ENCODE measurements at places on chromosomes 13 and 19. TPM values are rescaled to one million over a fixed set of nuclear protein-coding genes. Genes with fewer than 3 reads are reported as not detected.
A peak's percentile ranks its signal among the peaks of the same experiment; 100 is the strongest.

- H3K27me3 ChIP-seq = peaks cover 11% of the 10 kb centered on the region
- H3K4me3 ChIP-seq = no peak overlapping the region
- 0 out of 2 replicates have a peak, but pooled peaks cover 3% of the 10 kb centered on the region for H3K4me1 ChIP-seq
- no peak overlapping the region for H3K27ac ChIP-seq
Measured at GRCh38 chr19:46221981-46222610, 7.4 kb upstream of the IGFL1 start.

GRCh38 chr19:17282488-17283125 is 906 bp downstream of the ANKLE1 start:
- H3K27me3 ChIP-seq = peaks cover 6% of the 10 kb centered on the region
- peak; percentile 92 for DNase-seq
- peaks cover 12% of the 10 kb centered on the region for H3K36me3 ChIP-seq

- no peaks in the 10 kb centered on the region for H3K36me3 ChIP-seq
- no peaks in the 10 kb centered on the region for H3K27me3 ChIP-seq
- peak; percentile 19 for DNase-seq
- peaks cover 32% of the 10 kb centered on the region for H3K4me1 ChIP-seq
Measured at GRCh38 chr13:53238261-53238660, 209.6 kb downstream of the OLFM4 start.

GRCh38 chr19:41324921-41325639 is 15.1 kb downstream of the CCDC97 start:
- no peaks in the 10 kb centered on the region for H3K27me3 ChIP-seq
- H3K27ac ChIP-seq = peak overlapping the region; percentile 80
- H3K36me3 ChIP-seq = no peaks in the 10 kb centered on the region
- peak overlapping the region; percentile 80 for H3K4me3 ChIP-seq
- H3K4me1 ChIP-seq = peaks cover 54% of the 10 kb centered on the region

GRCh38 chr13:37040789-37041188 is 18.7 kb downstream of the SUPT20H start:
- H3K27me3 ChIP-seq = no peaks in the 10 kb centered on the region
- H3K4me1 ChIP-seq = no peaks in the 10 kb centered on the region
- H3K36me3 ChIP-seq = peaks cover 71% of the 10 kb centered on the region
- no peak overlapping the region for H3K27ac ChIP-seq
- no peak overlapping the region for H3K4me3 ChIP-seq

DNA sequence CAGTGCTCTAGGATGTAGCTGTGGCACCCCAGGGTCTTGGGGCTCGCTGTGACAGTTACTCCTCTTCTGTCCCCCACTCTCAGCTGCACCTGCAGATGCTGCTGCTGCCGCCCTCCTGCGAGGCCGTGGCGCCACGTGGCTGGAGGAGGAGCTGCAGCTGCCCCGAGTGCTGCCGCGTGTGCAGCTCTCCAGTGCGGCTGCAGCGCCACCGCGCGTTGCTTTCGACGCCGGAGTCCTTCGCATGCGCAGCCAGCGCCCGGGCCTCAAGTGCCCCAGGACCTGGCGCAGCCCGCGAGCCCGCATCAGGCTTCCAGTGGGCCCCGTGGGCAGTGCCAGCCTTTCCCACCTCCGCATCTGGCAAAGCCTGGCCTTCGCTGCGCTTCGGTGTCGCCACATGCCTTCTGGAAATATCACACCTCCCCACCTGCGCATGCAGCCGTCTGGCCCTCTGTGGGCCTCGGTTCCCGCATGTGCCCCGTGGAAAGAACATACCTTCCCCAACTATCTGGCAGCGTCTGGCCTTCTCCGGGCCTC is 692 bp upstream of the ZNF580 start:
- H3K27me3 ChIP-seq = peaks cover 9% of the 10 kb centered on the region
- DNase-seq = peak; percentile 54

GRCh38 chr13:74423434-74423833 is 289.2 kb upstream of the KLF12 start:
- no peaks in the 10 kb centered on the region for H3K27me3 ChIP-seq
- DNase-seq = no peak
- no peak overlapping the region for H3K4me3 ChIP-seq
- H3K27ac ChIP-seq = no peak overlapping the region
- peaks cover 3% of the 10 kb centered on the region for H3K36me3 ChIP-seq

DNA sequence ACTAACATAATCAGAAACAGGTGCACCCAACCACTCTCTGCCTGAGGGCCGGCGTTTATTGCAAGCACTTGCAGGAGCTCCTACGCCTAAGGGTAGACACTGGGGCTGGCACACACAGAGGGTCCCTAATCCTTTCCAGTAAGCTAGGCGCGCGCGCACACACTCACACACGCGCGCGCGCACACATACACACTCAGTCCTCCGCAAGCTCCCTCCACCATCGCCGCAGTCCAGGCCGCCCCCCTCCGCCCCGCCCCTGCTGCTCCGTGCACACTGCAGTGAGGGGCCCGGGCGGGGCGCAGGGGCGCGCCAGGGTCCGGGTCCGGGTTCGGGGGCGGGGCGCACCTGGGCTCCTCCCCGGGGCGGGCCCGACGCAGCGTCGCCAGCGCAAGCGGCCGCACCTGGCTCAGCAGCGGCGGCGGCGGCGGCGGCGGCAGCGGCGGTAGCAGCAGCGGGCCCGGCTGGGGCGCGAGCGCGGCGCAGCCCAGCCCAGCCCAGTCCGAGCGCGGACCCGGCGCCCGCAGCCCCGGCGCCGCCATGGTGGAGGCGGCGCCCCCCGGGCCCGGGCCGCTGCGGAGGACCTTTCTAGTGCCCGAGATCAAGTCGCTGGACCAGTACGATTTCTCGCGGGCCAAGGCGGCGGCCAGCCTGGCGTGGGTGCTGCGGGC is at the start of gene CAMSAP3:
Gene CAMSAP3 (plus strand): TSS at position 398 of the 668 bp plus-strand sequence. CDS start 140 bp downstream, at position 538.
- H3K4me3 ChIP-seq = peak within 1 kb of the TSS; percentile 79
- H3K36me3 ChIP-seq = peaks cover 3% of the 10 kb centered on the region
- H3K27ac ChIP-seq = no peak within 1 kb of the TSS

DNA sequence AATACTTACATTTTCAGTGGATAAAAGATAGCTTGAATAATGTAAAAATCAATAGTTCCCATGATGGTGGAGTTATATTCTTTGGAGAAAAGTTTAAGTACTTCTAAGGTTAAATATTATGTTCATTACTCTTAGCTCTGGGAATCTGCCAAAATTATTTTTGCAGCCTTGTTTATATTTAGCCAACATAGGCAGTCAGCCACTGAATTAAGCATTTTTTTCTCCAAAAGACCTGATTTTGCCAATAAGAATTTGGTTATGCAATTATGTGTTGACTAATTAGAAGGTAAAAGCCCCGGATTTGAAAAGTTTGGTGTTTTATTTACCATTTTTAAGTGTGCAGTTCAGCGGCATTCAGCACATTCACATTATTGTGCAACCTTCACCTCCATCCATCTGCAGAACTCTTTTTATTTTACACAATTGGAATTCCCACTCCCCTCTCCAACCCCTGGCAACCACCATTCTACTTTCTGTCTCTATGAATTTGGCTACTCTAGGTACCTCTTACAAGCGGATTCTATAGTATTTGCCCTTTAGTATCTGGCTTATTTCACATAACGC is 90.1 kb upstream of the C1QTNF9B start:
- no peak overlapping the region for H3K4me3 ChIP-seq
- no peak overlapping the region for H3K27ac ChIP-seq
- H3K36me3 ChIP-seq = no peaks in the 10 kb centered on the region
- DNase-seq = no peak

GRCh38 chr13:33006638-33007037 is 9.6 kb upstream of the KL start:
- H3K27me3 ChIP-seq = no peaks in the 10 kb centered on the region
- H3K4me1 ChIP-seq = peaks cover 12% of the 10 kb centered on the region
- no peak overlapping the region for H3K27ac ChIP-seq
- peaks cover 18% of the 10 kb centered on the region for H3K36me3 ChIP-seq
- H3K4me3 ChIP-seq = no peak overlapping the region

DNA sequence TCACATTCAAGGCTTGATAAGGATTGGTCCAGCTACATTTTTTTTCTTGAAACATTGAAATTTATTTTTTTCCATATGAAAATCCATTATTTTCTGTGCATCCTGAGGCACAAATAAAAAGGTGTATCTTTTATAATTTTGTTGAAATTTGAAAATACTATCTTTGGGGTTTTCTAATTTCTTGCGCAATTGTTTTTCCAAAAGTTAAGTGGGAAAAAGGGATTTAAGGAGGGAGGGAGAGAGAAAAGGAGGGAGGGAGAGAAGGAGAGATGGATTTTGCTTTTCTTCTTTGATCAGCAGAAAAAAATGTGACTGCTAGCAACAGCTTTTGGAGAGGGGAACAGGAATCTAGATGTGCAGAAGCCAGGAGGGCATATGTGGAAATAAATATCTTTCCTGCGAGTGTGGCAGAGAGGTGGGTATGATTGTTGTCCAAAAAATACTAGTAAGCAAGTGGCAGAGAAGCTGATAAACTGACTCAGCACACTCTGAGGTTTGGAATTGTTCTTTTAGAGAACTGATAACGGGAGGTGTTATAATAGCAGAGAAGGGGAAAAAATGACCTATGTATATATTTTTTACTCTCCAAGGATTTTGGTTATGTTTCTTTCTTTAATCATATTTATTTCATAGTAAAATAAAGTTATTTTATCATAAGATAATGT is 61.2 kb upstream of the EDNRB start:
- H3K36me3 ChIP-seq = peaks cover 19% of the 10 kb centered on the region
- H3K4me3 ChIP-seq = no peak overlapping the region
- peaks cover 3% of the 10 kb centered on the region for H3K27me3 ChIP-seq
- peaks cover 14% of the 10 kb centered on the region for H3K4me1 ChIP-seq
- H3K27ac ChIP-seq = peak overlapping the region; percentile 42

- no peak for DNase-seq
- peaks cover 25% of the 10 kb centered on the region for H3K4me1 ChIP-seq
- H3K27ac ChIP-seq = no peak overlapping the region
- H3K4me3 ChIP-seq = no peak overlapping the region
- H3K27me3 ChIP-seq = no peaks in the 10 kb centered on the region
Measured at GRCh38 chr13:24063281-24063877, 97.1 kb upstream of the SPATA13 start.

DNA sequence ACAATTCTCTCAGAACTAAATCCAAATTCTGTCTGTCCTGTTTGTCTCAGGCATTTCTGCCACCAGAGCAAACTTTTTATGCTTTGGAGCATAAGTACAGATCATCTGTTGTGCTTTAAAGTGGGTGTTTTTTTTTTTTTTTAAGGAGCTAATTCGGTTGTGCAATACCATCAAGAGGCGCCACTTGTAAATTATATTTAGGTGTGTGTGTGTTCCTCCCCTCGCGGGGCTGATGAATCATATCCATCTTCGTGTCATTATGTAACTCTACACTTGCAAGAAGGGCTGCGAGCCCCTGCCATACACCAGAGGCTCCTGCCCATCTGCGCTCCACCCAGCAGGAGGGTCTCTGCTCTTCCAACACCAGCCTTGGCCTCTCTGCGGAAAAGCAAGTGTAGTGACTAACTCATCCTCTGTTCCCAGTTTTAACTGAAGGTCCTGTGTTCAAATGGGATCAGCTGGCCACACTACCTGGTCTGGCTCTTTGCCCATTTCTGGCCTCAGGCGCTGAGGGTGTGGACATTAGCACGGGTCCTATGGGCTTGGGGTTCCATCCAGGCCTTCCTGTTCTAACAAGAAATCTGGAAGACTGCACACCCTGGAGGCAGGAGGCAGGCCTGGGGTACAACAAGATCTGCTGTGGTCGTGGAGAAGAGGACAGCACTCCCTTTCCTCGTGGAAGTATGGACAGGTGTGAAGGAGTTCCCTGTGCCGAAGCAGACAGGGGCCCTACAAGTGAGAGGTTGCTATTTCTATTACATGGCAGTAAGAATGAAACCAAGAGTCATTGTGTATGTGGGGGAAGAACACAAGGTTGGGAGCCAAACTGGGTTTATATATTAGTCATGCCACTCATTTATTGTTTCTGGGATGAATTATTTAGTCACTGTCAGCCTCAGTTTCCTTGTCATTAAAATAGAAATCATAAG is 96.1 kb upstream of the MBNL2 start:
- peaks cover 34% of the 10 kb centered on the region for H3K4me1 ChIP-seq
- H3K36me3 ChIP-seq = no peaks in the 10 kb centered on the region
- H3K27me3 ChIP-seq = peaks cover 6% of the 10 kb centered on the region
- DNase-seq = no peak
- H3K27ac ChIP-seq = no peak overlapping the region

- peaks cover 17% of the 10 kb centered on the region for H3K4me1 ChIP-seq
- no peak overlapping the region for H3K4me3 ChIP-seq
- peak; percentile 69 for DNase-seq
- no peak overlapping the region for H3K27ac ChIP-seq
Measured at GRCh38 chr19:41377977-41378709, 1.8 kb downstream of the TMEM91 start.

GRCh38 chr19:51140441-51140840 is 1.7 kb upstream of the SIGLEC7 start:
- H3K4me1 ChIP-seq = peaks cover 25% of the 10 kb centered on the region
- peaks cover 11% of the 10 kb centered on the region for H3K27me3 ChIP-seq
- DNase-seq = no peak

DNA sequence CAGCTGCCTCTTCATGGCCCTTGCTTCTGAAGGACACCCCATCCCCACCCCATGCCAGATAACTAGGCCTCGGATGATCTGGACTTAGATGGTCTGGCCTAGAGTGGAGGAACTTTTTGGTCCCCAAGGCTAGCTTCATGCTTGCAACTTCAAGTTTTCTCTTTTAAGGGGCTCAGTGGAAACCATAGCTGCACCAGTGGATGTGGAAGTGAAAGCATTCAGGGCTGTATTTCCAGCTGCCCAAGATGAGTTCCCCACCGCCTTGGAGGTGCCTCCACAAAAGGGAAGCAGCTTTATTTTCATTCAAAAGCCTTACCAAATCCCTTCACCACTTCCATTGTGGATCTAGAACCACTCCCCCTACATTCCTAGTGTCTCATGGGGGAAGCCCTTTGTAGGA is 17.6 kb upstream of the GSX1 start:
- H3K4me1 ChIP-seq = peaks cover 22% of the 10 kb centered on the region
- H3K27me3 ChIP-seq = peaks cover 68% of the 10 kb centered on the region
- H3K36me3 ChIP-seq = no peaks in the 10 kb centered on the region

GRCh38 chr19:8023371-8023770 is 17.9 kb upstream of the ELAVL1 start:
- H3K27me3 ChIP-seq = no peaks in the 10 kb centered on the region
- DNase-seq = no peak
- no peaks in the 10 kb centered on the region for H3K4me1 ChIP-seq
- no peak overlapping the region for H3K4me3 ChIP-seq

- DNase-seq = no peak
- H3K4me1 ChIP-seq = no peaks in the 10 kb centered on the region
- H3K27ac ChIP-seq = no peak overlapping the region
- no peak overlapping the region for H3K4me3 ChIP-seq
- no peaks in the 10 kb centered on the region for H3K27me3 ChIP-seq
- H3K36me3 ChIP-seq = no peaks in the 10 kb centered on the region
Measured at GRCh38 chr13:32165796-32166195, 134.2 kb downstream of the FRY start.

GRCh38 chr13:22108283-22108942 is 437.5 kb downstream of the FGF9 start:
- no peak overlapping the region for H3K4me3 ChIP-seq
- no peak overlapping the region for H3K27ac ChIP-seq
- no peaks in the 10 kb centered on the region for H3K27me3 ChIP-seq
- H3K36me3 ChIP-seq = no peaks in the 10 kb centered on the region
- H3K4me1 ChIP-seq = peaks cover 16% of the 10 kb centered on the region

The FXYD1 gene
- total RNA-seq = 13.4 TPM

The ZNF547 gene
- 2.3 TPM for total RNA-seq

The CRLF1 gene
- total RNA-seq = 55.8 TPM

The ELAVL3 gene
- 3.0 TPM for total RNA-seq

The OR7A5 gene
- total RNA-seq = not detected

The LYPD5 gene
- 0.39 TPM for total RNA-seq

The CABP5 gene
- not detected for total RNA-seq

Measured in WTC11 (cell line).